Posterior vena cava (tissue), 2 donors: ENCODE measurements at places on chromosomes 7 and 10. TPM values are rescaled to one million over a fixed set of nuclear protein-coding genes. Genes with fewer than 3 reads are reported as not detected.
A peak's percentile ranks its signal among the peaks of the same experiment; 100 is the strongest.

GRCh38 chr10:59907918-59908807 is 1.8 kb upstream of the CCDC6 start:
- no peak for DNase-seq

DNA sequence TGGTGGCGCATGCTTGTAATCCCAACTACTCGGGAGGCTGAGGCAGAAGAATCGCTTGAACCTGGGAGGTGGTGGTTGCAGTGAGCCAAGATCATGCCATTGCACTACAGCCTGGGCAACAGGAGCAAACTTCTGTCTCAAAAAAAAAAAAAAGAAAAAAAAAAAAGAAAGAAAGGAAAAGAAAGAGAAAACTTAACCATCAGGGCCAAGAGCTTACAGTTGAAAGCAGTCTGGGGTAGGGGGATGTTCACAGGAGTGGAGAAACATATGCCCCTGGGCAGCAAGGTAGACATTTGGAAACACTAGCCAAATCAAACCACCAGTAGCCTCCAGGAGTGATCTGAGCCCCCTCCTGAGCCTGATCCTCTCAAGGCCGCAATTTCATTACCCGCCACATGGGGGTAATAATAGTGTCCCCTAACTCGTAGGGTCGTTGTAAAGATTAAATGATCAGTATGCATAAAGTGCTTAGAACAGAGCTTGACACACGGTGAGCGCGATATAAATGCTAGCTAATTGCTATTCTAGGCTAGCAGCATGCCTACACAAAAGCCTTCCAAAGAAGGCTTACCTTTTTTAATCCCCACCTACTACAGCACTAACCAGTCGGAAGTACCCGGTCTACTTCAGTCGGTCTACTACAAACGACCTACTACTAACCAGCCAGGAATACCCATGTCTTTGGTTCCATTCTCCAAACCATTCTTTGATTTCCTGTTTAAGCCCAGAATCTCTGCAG is 274.3 kb upstream of the NEBL start:
- no peak for DNase-seq

GRCh38 chr10:86956848-86957448 is 467 bp downstream of the MMRN2 start:
- DNase-seq, result peak; percentile 44

GRCh38 chr7:135714534-135715009 is 13.4 kb downstream of the SLC13A4 start:
- no peak for DNase-seq

The CHAT gene
- not detected for total RNA-seq

- DNase-seq, result no peak
Observed at GRCh38 chr7:30835396-30835915, 64.2 kb downstream of the MINDY4 start.

GRCh38 chr10:34137955-34138354 is 677.1 kb downstream of the PARD3 start:
- no peak for DNase-seq

GRCh38 chr7:27492224-27492623 is 170.5 kb downstream of the HIBADH start:
- DNase-seq, result no peak

The C10orf88 gene
- total RNA-seq, result 4.9 TPM

The CLCN1 gene
- total RNA-seq, result not detected

- peak; percentile 55 for DNase-seq
Observed at GRCh38 chr10:1549591-1550290, 187.6 kb downstream of the ADARB2 start.

The BBS9 gene
- 16.8 TPM for total RNA-seq

The DHX32 gene
- 19.0 TPM for total RNA-seq
